ENCODE measurements at places on chromosomes 13 and 19.

DNA sequence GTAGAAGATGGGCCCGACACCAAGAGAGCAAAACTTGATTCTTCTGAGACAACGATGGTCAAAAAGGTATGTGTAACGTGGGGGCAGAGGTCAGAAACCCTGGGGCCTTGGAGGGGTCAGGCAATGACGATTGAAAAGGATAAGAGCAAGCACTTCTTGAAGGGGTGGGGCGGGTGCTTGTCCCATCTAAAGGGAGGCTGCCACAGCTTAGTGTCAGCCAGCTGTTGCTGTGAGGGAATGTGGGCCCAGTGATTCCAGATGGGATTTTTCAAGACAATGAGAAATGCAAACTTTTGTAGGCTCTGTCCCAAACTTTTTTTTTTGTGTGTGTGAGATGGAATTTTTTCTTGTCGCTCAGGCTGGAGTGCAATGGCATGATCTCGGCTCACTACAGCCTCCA is 24.5 kb downstream of the SAE1 start:
- no peak for DNase-seq

DNA sequence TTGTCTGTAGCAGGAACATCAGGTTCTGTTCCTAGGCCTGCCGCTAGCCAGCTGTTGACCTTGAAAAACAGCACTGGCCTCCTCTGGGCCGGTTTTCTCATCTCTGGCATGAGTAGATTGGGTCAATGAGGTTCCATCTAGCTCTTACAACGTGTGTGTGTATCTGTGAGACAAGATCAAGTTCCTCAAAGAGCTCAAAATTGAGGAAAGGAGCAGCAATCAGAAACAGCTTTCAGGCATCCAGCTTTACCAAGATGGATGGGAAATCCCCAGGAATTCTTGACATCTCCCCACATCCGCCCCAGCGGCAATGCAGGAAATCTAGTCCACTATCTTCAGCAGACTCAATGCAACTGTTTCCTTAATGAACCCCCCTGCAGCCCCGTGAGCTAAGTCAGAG is 4.9 kb downstream of the FLT1 start:
- DNase-seq: no peak

DNA sequence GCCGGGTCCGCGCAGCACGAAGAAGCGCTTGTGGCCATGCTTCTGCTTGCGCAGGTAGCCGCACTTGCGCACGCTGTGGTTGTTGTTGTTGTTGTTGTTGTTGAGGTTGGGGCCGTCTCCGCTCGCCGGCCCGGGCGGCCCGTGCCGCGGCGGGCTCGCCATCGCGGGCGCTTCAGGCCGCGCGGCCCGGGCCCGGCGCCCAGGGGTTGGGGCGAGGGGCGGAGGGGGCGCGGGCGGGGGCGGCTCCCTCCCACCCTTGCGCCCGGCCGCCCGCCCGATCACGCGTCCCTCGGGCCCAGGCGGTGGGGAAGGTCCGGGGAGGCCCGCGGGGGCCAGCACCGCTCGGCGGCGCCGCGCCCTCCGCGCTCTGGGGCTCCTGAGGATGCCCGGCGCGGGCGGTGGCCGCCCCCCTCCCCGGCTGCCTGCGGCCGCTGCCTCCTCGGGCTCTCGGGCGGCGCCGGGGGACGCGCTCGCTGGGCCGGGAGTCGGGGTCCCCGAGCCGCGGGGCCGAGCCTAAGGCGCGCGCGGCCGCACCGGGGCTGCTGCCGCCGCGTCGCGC is 412 bp downstream of the IRS2 start:
- DNase-seq: no peak

- no peak for DNase-seq
These were observed 214.9 kb downstream of the KLF5 start for GRCh38 chr13:73273745-73274144.

GRCh38 chr13:67318860-67319259 is 88.7 kb upstream of the PCDH9 start:
- DNase-seq: no peak

DNA sequence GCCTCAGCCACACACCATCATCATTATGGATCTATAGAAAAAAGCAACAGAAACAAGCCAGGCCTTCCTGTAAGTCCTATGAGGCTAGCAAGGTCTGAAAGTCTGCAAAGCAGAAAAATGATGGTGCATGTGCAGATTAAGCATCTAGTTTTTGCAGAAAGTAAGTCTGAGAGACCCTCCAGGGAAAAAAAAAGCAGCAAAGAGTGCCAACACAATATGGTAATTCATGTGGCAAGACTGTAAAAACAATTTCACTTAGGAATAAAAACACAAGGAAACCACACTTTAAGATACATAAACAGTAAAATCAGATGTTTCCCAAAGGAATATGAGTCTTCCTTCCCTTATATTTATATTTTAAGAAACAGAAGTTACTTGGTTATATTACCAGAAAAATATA is 112.3 kb upstream of the FBXL3 start:
- no peak for DNase-seq

GRCh38 chr19:16225279-16226183 is 27.8 kb downstream of the AP1M1 start:
- no peak for DNase-seq

GRCh38 chr13:32254416-32254815 is 60.7 kb downstream of the ZAR1L start:
- DNase-seq: no peak

DNA sequence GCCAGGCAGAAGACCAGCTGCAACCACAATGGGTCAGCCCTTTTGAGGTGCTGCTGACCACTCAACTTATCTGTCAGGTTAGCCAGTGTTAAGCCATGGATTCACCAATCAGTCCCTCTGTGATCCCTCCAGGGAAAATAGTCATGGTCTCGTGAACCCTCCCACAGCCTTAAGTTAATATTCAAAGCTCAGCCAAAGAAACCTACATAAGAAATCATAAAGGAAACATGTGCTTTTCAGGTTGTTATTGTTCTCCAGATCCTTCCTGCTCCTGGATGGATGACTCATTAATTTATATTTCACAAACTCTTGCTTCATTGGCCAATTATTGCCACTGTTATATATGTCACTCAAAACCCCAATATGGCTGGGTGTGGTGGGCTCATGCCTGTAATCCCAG is 161.9 kb downstream of the B3GLCT start:
- DNase-seq: no peak

GRCh38 chr13:112053744-112054615 is 13.0 kb upstream of the SOX1 start:
- no peak for DNase-seq

GRCh38 chr19:13056052-13056660 is 46.5 kb downstream of the LYL1 start:
- DNase-seq: no peak

DNA sequence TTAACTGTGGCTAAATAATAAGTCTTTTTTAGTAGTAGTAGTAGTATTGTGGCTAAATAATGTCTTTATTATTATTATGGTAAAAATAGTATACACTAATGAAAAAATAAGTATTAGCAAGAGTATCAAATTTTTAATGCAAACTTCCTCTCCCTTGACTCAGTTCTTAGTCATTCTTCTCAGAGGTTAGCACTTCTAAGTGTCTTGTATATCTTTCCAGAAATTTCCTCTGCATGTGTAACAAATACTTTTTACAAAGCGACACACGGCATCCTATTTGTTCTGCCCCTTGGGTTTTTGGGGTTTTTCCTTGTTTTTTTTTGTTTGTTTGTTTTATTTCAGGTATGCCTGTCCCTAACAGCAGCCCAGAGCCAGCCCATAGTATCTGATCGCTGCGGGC is 20.9 kb downstream of the SIN3B start:
- DNase-seq: no peak

Data from stimulated activated CD4-positive, alpha-beta T cell treated with anti-CD3 and anti-CD28 coated beads, Interleukin-15, amount 100 ng/mL, for 48 hours (primary cell).